ENCODE measurements at places on chromosomes 4 and X. TPM values are rescaled to one million over a fixed set of nuclear protein-coding genes. Genes with fewer than 3 reads are reported as not detected.

GRCh38 chrX:45696736-45697135 lies 496.1 kb upstream of the DIPK2B start:
- no peak for DNase-seq

- DNase-seq = no peak
Measured at GRCh38 chr4:26856906-26857277, 3.7 kb upstream of the STIM2 start.

- DNase-seq = no peak
Measured at GRCh38 chr4:101813604-101814003, 23.1 kb downstream of the BANK1 start.

DNA sequence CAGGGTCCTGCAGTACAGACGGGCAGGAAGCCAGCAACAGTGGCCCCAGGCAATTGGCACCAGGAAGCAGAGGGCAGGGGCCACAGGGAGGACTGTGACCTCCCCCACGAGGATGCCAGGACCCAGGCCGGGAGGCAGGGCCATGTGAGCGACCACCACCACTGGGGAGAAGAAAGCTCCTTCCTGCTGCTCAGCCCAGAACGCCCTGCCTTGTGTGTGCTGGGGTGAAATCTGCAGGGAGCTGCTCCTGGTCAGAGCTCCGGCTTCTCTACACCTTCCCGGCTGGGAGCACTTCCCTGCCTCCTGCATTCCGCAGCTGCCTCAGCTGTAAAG lies 100.4 kb downstream of the HMX1 start:
- no peak for DNase-seq

DNA sequence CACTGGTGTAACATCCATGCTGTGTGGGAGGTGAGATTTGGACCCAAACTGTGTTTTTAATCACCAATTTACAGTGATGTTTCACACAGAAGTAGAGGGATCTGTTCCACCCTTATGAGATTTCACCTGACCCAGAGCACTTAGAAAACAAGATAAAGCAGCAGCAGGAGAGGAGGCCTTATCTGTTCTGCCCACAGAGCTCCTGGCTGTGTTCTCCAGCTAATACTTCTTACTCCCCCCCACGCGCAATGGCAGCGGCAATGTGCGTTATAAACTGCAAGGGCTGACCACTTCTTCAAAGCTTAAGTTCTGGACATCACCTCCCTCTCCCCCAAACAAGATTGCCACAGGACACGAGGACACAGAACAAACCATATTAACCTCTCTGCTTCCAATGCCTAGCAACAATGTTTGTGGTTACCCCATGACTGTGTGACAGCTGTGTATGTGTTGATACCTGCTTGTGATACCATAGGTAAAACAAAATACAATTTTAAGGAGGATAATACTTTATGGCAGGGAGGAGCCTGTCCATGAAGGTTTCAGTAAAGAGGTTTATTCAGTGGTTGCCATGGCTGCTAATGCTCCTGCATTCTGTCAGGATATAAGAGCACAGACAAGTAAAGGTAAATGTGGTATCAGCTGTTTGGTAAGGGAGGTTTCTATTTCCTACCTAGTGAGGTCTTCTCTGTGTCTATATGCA lies 210.0 kb downstream of the SOWAHB start:
- no peak for DNase-seq

GRCh38 chrX:101617211-101618191 lies at the start of gene ARMCX6:
Gene ARMCX6 (minus strand): TSS chrX:101618000. CDS start chrX:101616620, 1,380 bp downstream.
- peak; percentile 89 for DNase-seq

DNA sequence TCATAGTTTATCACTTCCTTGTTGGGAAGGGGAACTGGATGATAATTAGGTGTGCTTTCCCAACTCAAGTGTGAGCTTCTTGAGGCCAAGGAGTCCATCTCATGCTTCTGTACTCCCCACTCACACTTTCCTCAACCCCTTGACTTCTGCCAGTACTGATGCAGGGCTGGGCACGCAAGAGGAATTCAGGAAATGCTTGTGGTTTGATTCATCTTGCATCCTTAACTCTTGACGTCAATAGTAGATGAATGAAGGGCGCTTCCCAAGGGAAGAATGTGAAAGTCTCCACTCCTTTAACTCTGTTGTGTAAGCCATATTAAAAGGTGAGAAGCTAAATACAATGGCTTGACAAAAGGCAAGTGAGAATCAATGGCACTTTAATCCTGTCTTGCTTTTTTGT lies 101.8 kb downstream of the AGTR2 start:
- no peak for DNase-seq

DNA sequence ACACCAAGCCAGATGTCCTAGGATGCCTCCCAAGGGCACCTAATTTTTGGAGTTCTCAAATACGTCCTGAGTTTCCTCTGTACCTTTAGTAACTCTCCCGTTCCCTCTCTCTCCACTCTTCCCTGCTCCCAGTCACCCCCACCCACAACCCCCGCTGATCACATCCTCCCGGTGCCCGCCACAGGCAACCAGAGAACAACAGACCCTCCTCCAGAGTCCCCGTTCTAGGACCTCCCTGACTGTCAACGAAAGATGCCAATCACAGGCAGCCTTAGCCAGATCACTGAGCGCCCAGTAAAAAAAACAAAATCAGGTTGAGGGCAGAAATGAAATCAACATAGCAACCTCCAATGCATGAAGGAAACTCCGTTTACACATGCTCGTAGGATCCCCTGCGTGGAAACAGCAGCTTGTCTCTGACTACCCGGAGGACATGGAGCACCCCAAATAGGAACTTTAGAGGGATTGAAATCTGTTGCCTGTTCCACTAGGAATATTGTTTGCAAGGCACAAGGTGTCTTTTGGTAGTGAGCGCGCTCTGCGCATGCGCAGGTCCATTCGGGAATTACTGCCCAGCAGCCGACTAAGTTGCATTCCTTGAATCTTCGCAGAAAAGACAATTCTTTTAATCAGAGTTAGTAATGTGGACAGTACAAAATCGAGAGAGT lies at the start of gene GABRB1:
GABRB1 (plus strand) TSS at position 557 of the 668 bp plus-strand sequence.
- DNase-seq = peak; percentile 72

DNA sequence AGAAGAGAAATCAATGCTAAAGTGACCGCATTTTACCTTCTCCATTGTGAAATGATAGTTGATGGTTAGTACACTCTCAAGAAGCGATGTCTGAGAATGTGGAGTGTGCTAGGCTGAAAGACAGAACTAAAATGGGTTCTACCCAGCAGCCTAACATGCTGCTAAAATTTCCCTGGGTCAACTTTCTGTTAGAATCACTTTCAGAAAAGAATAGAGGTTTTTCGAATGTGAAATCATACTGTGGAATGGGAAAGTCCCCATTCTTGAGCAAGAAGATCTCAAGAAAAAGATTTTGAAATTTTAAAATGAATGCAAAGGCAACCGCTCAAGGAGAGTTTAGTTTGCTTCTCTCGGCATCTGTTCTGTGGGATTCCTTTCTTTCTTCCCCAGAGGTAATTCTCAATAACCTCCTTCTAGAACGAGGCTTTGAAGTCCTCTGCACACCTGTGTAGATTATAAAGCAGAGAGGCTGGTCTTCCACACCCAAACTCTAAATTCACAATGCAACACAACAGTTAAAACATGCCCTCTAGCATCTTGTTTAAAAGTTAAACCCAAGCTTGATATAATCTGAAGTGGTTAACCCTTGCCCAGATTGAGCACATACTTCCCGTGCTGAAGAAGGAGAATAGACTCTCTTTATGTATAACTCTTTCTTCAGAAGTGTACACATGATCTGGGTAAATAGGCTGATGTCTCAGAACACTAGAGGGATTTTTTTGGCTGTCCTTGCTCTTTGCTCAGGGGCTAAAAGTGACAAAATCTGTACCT lies 208.7 kb upstream of the KLF3 start:
- no peak for DNase-seq

GRCh38 chrX:16825264-16826035 lies 39.2 kb downstream of the TXLNG start:
- DNase-seq = no peak

DNA sequence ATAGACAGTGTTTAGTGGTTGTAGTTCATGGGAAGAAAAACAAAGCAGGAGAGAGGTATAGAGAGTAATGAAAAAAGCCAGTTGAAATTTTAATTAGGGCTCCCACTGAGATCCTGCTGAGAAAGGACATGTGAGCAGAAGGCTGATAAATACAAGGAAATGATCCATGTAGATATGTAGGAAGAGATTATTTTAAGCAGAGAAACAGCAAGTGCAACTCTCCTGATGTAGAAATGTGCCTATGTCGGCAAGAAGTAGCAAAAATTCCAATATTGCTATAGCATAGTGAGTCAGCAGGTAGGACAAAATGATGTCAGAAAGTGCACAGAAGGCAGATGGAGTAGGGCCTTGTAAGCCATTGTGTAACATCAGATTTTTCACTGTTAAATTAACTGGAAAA lies 1027.3 kb downstream of the PCDH18 start:
- no peak for DNase-seq

NALF2 gene
- 0.11 TPM for total RNA-seq

Data from lung (tissue), 17 donors.